Stimulated activated CD4-positive, alpha-beta T cell treated with anti-CD3 and anti-CD28 coated beads, Interleukin-4, amount 100 ng/mL, for 1 hour (primary cell): ENCODE measurements at places on chromosomes 1 and 21.

DNA sequence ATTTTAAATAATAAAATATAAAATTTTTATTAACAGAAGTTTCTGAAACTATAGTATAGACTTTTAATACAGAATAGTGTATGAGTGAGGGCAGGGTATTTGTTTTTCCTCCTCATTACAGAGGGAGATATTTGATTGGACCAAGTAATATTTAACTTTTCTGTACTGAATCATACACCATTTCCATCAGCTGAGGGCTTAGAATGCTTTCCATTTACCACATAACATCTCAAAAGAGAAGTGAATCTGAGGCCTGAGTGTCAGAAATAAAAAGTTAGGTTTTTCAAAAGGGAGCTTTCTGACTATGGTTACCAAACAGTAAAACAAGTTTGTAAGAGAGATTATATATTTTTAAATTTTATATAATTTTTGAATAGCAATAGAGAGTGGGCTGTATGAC is 29.5 kb downstream of the TLCD4 start:
- DNase-seq, result no peak

DNA sequence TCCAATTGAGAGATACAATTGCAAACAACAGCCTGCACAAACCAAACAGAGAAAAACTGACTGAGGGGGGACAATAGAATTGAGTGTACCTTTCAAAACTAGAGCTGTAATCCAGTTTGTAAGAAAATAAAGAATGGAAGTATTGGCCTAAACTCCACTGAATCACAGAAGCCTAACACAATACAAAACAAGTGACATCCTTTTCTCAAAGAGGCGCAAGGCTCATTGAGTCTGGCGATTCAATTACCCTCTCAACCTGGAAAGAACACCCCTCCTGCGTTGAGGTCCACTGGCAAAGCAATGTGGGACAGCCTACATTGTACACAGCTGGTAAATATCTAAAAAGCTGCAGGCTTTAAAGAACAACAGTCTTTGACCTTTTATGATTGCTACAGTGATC is 182.6 kb downstream of the DPYD start:
- DNase-seq, result no peak

GRCh38 chr1:117616967-117617366 is 11.1 kb downstream of the TENT5C start:
- DNase-seq, result no peak

GRCh38 chr1:235409042-235409820 is 42.0 kb downstream of the TBCE start:
- DNase-seq, result no peak

- peak; percentile 46 for DNase-seq
Observed at GRCh38 chr1:11761988-11762406, at the start of gene C1orf167. Gene C1orf167 (plus strand): TSS chr1:11762193. CDS start chr1:11764401, 2,208 bp downstream.

GRCh38 chr1:30302858-30303257 is 420.5 kb downstream of the MATN1 start:
- no peak for DNase-seq

- no peak for DNase-seq
Observed at GRCh38 chr1:223215026-223215425, 72.0 kb upstream of the TLR5 start.

DNA sequence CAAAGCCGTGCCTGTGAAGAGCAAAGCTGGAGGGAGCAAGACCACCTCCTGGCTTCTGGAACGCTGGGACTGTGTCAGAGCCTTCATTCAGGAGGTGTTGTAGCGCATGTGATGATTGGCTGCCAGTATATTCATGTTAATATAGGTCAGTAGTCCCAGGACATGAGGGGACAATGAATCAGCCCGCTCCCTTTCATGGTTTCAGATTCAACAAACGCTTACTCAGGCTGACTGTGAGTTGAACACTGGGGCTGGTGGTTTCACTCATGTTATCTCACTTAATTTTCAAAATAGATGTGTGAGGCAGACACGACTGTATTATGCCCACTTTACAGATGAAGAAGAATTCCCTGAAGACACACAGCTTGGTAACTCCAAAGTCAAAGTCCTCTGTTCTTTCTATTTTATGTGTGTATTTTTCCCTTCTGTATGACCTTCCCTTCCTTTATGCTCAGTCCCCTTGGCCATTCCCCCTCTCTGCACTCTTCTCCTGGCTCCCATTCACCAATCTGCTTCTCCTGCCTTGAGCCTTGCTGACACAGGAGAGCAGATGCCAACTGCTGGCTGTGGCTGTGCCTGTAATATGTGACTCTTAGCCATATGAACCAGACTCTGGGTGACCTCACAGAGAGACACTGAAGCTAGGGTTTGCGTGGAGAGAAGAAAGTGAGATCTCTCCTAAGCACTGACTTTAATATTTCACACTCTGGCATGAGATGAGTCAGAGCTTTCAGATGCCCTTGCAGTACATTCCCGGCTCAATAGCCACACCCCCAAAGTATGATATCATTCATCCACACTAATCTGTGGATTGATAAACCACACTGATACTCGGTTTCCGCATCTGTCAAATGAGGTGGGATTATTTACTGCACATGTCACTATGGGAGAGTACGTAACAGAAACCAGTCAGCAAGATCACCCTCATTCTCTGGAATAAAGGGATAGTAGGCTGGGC is 31.4 kb upstream of the KIRREL1 start:
- no peak for DNase-seq

- DNase-seq, result peak; percentile 83
Observed at GRCh38 chr1:27102707-27103468, 52.0 kb downstream of the SLC9A1 start.

GRCh38 chr1:192550922-192551534 is 24.5 kb upstream of the RGS1 start:
- no peak for DNase-seq

DNA sequence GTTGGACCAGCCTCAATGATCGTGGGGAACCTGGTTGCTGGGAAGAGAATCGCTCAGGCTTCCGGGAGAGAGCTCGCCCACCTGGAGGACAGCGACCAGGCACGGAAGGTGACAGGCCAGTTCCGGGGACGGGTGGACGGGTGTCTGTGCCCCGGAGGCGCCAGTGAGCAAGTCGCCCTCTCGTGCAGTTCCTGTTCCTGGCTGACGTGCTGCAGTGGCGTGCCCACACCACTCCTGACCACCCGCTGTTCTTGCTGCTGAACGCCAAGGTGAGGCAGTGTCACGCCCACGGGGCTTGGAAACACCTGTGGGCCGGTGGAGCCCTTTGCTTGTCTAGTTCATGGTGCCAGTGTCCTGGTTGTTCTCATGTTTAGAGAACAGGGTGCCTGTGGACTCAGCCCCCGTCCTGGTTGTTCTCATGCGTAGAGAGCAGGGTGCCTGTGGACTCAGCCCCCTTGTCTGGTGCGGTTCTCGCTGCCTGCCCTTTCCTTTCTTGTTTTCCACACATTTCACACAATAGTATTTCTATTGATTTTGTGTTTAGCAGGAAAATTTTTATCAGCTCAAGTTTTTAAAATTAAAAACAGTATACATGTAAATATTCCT is 53.1 kb downstream of the S100B start:
- peak; percentile 44 for DNase-seq

GRCh38 chr1:244284641-244285156 is 167.0 kb downstream of the ADSS2 start:
- no peak for DNase-seq

DNA sequence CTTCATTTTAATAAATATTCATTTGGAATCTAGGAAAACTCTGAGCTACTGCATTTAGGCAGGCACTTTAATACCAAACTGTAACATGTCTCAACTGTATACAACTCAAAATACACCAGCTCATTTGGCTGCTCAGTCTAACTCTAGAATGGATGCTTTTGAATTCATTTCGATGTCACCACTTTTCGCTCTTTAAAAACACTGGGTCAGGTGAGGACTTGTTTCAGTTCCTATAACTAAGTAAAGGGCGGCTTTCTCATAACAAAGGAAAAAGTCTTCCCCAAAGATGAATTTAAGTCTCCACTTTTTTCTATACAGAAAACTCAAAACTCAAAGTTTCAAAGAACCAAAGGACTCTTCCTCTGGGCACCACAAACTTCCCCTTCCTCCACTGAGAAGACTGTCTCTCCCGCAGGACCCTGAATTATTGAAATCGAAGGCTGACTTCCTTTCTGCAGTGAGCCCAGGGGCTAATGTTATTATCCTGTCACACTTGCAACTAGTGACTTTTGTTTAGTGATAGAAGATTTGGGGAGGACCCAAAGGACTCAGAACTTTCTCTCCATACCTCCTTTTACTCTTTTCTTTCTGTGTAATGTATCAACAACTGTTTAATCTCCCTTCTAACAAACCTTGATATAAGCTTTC is 9.7 kb upstream of the DHX9 start:
- no peak for DNase-seq

DNA sequence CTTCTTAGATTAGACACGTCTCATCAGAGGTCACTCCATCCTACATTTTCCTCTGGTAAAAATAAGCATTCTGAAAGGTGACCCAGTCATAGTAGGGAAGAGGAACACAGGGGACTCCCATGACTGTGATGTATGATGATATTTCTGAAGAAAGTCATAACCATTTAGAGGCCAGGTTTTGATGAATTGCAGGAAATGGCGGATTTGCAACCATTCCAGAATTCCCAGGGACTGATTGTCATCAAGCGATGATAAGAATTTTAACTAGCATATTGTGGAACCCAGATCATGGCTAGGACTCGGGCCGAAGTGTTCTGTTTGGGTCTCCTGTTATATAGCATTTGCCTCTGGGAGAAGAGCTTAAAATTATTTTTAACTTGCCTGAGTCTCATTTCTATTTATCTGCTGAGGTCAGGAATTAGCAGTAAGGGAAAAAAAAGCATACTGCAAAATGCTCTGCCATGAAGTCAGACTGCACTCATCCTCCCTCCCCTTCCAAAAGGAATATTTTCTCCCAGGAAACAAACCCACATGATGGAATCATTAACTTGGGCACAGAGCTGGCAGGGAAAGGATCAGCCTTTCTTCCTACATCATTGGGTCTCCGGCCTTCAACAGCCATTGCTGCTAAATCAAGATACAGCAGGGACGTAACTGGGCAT is 286.7 kb downstream of the HLX start:
- DNase-seq, result no peak

- no peak for DNase-seq
Observed at GRCh38 chr1:150609732-150610131, 19.7 kb downstream of the ENSA start.

GRCh38 chr1:18919956-18920355 is 17.6 kb upstream of the ALDH4A1 start:
- DNase-seq, result no peak

DNA sequence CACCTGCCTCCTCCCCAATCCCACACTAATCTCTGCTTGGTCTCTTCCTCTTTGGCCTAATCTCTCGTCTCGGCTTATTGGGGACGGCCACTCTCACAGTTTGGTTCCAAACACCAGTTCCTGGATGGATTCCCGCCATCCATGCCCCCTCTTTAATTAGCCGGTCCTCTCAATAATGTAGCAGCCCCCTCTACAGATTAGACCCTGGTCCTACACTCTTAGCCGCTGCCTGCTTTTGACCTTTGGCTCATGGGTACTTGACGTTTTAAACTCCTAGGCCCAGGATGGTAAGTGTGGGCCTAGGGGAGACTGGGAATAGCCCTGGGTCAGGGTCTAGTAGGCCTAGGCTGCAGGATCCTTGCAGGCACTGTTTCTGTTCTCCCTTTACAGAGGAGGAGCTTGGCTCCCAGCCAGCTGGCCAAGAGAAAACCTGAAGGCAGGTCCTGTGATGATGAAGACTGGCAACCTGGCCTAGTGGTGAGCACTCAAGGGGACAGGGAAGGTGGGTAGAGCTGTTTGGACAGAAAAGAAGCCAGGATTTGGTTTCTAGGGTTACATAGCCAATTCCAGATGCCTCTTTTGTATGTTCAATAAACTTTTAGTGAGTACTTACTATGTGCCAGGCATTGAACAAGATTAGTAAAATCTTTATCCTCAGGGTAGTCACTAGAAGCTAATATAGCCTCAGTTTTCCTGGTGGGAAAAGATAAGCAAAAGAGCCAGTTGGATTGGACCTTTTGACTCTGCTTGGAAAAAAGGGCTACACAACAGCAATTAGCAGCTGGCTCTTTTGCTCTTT is 758 bp downstream of the RAD54L start:
- peak; percentile 11 for DNase-seq

GRCh38 chr1:51190961-51191360 is 45.1 kb upstream of the RNF11 start:
- DNase-seq, result no peak

- DNase-seq, result no peak
Observed at GRCh38 chr21:37659874-37660273, 256.4 kb downstream of the KCNJ6 start.

DNA sequence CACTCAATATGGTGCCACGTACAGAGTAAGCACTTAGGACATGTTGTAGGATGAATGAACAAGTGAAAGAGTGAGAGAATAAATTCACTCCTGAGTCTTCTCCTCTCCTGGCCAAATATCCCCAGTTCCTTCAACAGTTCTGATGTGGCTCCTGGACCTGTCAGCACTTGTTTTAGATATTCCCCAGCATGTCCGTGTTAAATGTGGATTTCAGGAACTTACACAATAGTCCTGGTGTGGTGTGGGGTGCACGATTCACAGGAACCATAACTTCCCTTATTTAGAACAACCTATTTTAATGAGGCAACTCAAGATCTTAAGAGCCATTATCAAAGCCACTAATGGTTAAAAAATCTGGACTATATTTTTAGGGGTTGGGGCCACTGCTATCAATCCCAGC is 39.0 kb upstream of the MYSM1 start:
- DNase-seq, result no peak

DNA sequence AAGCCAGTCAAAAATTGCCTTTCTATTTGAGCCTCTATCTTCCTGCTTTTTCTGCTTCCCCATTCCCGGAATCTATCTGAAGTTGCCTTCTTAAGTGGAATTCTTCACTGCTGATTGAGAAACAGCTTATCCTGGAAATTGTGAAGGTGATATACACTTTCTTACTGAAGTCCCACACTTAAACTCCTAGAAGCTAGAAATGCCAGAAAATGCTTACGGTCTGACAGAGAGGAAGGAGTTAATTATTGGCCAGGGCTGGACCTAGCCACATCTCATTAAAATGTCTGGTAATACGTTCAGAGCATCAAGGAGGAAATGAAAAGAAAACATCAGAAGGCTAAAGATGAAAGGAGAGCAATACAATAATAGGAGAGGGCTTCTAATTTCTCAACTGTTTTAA is 292.5 kb upstream of the SNX7 start:
- no peak for DNase-seq

DNA sequence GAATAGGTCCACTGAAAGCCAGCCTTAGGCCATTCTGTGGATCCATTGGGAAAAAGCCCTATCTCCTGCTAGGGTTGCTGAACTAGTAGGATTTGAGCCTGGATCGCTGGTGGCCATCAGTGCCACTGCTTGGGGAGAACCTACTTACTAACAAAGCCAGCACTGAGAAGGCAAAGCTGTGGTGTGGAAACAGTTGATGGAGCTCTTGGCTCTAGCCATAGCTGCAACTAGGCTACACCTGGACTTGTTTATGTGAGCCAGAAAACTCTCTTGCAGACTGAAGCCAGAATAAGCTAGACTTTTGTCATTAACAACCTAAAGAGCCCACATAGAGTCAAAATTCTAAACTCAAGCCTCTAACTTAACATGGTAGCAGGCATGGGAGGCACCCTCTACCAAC is 20.7 kb downstream of the DAB1 start:
- no peak for DNase-seq

GRCh38 chr1:87464022-87464490 is 135.4 kb downstream of the LMO4 start:
- DNase-seq, result no peak

- no peak for DNase-seq
Observed at GRCh38 chr1:228923973-228924686, 188.9 kb downstream of the RHOU start.
